Upper lobe of right lung (tissue), 1 donor: ENCODE measurements at places on chromosomes 6 and 20. TPM values are rescaled to one million over a fixed set of nuclear protein-coding genes. Genes with fewer than 3 reads are reported as not detected.

DNA sequence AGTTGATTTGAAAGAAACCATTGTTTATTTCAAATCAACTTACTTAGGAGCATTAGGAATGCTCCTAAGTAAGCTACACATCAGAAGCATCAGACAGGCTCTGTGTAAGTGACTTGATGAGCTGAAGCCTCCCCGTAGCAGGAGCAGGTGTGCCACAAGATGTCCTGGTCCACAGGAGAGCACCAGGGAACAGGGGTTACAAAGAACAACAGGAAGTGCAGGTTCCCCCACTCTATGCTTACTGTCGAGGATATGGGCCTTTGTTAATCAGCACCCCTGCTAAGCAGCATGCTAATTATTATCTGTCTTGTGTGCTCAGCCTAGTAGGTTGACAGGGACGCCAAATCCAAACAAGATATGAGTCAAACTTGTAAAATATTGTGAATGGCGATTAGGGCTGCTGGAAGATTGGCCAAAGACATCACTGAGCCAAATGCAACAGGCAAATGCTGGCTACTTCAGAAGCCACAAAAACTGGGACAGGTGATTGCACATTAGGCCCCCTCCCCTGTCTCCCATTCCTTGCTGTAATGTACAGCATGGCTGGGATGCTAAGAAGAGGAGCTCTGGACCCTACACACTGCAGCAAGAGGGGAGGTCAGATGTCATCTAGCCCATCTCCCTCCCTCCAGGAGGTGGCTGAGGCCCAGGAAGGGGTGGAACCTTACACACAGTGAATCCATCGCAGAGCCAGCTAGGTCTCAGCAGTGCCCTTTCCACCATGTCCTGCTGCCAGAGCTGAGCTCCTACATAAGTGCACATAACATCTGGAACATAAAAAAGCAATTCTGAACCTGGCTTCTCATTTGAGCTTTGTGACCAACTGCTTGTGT, 939 bp downstream of the TGM3 start:
- H3K27ac ChIP-seq = no peak overlapping the region
- H3K27me3 ChIP-seq = no peaks in the 10 kb centered on the region
- H3K36me3 ChIP-seq = no peaks in the 10 kb centered on the region
- no peak overlapping the region for H3K4me3 ChIP-seq
- H3K4me1 ChIP-seq = peaks cover 4% of the 10 kb centered on the region

DNA sequence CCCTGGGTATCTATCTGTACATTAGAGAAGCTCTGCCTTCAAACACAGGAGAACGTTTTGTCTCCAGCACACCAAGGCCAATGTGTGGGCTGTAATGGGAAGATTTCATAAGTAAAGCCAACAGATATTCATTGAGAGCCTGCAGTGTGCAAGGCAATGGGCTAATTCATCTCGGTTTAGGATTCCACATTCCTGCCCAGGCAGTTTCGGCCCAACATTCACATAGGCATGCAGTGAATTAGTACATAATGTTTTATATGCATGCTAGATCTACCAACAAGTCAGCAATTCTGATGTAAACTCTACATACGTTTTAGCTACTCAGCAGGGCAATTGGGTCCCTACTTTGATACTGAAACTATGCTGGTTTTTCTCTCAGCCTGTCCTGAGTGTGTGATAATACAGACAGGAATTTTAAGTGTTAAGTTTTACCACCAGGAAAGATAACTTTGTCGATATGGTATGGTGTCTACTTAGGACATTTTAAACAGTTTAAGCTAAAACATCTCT, 46.9 kb upstream of the NAA20 start:
- peaks cover 41% of the 10 kb centered on the region for H3K36me3 ChIP-seq
- H3K27ac ChIP-seq = no peak overlapping the region
- H3K4me3 ChIP-seq = no peak overlapping the region
- DNase-seq = no peak
- H3K4me1 ChIP-seq = peaks cover 30% of the 10 kb centered on the region

The RMND1 gene
- total RNA-seq = 19.5 TPM

GRCh38 chr6:28814032-28814976, 109.5 kb downstream of the TRIM27 start:
- no peak for DNase-seq
- no peaks in the 10 kb centered on the region for H3K4me1 ChIP-seq
- H3K27ac ChIP-seq = no peak overlapping the region

DNA sequence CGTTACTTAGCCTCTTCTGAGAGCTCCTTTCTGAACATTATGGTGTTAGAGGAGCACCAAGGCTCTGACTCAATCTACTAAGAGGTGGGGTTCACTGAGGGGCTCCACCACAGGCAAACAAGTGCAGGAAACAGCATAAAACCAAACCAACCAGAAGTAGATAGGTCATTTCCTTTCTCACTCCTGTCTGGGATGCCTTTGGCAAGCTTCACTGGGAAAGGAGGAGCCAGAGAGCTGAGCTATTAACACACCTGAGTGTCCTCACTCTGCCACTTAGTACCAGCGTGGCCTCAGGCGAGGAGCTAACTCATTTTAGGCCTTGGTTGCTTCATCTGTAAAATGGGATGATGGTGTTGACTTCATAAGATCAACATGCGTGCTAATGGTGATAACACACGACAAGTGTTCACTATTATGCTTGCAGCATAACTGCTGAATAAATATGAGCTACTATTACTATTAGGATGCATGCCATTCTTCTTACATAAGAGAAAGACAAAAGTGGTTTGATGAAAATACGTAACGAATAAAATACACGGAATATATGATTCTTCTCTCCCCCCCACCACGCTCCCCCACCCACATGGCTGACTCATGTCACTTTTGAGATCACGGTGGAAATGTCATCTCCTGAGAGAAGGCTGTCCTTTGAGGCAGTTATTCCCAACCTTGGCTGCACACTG, 185.4 kb downstream of the BCAS1 start:
- DNase-seq = no peak
- H3K36me3 ChIP-seq = no peaks in the 10 kb centered on the region
- H3K4me3 ChIP-seq = no peak overlapping the region
- no peaks in the 10 kb centered on the region for H3K27me3 ChIP-seq
- H3K4me1 ChIP-seq = no peaks in the 10 kb centered on the region

DNA sequence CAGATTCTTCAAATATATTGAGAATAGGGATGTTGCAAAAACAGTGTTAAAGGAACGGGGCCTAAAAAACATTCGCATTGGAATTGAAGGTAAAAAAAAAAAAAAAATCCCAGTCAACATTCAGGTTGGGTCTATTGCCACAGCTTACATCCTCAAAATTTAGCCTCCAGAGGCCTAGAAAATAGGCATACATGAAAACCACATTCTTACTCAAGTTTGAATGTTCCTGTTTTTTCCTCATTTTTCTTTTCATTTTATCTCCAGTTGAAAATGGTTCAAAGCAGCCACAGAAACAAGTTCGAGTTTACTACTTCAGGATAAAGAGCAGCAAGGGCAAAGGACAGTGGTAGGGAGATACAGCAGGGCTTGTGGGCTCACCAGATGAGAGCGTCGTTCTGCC, 41.9 kb downstream of the KCTD20 start:
- no peaks in the 10 kb centered on the region for H3K4me1 ChIP-seq
- H3K27me3 ChIP-seq = no peaks in the 10 kb centered on the region
- H3K4me3 ChIP-seq = no peak overlapping the region

- DNase-seq = no peak
- H3K27me3 ChIP-seq = no peaks in the 10 kb centered on the region
- no peak overlapping the region for H3K27ac ChIP-seq
- H3K36me3 ChIP-seq = peaks cover 63% of the 10 kb centered on the region
- H3K4me3 ChIP-seq = no peak overlapping the region
Measured at GRCh38 chr6:158607411-158608170, 37.0 kb downstream of the DYNLT1 start.

GRCh38 chr6:3456898-3457709, at the start of gene SLC22A23:
Gene SLC22A23 (minus strand): TSS chr6:3457050. CDS start chr6:3456559, 491 bp downstream.
- peaks cover 6% of the 10 kb centered on the region for H3K4me1 ChIP-seq
- peak; percentile 90 for DNase-seq
- H3K27ac ChIP-seq = no peak within 1 kb of the TSS

The RAB44 gene
- 0.96 TPM for total RNA-seq

- H3K4me1 ChIP-seq = no peaks in the 10 kb centered on the region
- DNase-seq = no peak
- no peak overlapping the region for H3K4me3 ChIP-seq
- no peak overlapping the region for H3K27ac ChIP-seq
- H3K36me3 ChIP-seq = no peaks in the 10 kb centered on the region
Measured at GRCh38 chr6:150514806-150515380, 84.8 kb upstream of the PLEKHG1 start.

DNA sequence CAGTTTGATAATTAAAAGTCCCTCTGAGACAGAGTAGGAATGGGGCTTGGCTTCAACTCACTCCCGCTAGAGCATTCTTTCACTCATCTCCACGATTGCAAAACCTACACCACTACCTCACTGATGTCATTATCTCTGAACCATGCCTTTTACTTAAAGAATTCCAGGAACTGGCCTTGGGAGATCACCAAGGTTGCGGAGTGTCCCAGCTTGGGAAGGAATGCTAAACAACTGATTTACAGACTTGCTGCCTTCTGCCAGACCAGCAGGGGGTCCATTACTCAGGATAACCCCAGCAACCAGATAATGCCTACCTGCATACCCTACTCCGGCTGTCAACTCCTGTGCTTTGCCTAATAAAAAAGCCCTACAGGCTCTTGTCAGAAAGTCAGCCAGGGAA, 102.2 kb upstream of the RALGAPA2 start:
- no peaks in the 10 kb centered on the region for H3K36me3 ChIP-seq
- no peaks in the 10 kb centered on the region for H3K27me3 ChIP-seq
- H3K4me1 ChIP-seq = peaks cover 4% of the 10 kb centered on the region
- no peak overlapping the region for H3K27ac ChIP-seq
- DNase-seq = no peak

GRCh38 chr6:133547136-133547535, 306.0 kb downstream of the EYA4 start:
- DNase-seq = no peak
- H3K27me3 ChIP-seq = no peaks in the 10 kb centered on the region
- peaks cover 12% of the 10 kb centered on the region for H3K4me1 ChIP-seq

The LGSN gene
- total RNA-seq = 0.38 TPM

The SPTLC3 gene
- total RNA-seq = 35.3 TPM
